Stimulated activated CD4-positive, alpha-beta T cell treated with anti-CD3 and anti-CD28 coated beads, Interleukin-1b, Interleukin-23, amount 100 ng/mL, for 24 hours (primary cell): ENCODE measurements at places on chromosomes 7 and 10.

GRCh38 chr7:30721211-30721610 is 30.7 kb upstream of the INMT start:
- no peak for DNase-seq

GRCh38 chr7:137151041-137151689 is 192.4 kb downstream of the PTN start:
- no peak for DNase-seq

GRCh38 chr7:41351091-41351490 is 351.8 kb downstream of the INHBA start:
- DNase-seq, result no peak

DNA sequence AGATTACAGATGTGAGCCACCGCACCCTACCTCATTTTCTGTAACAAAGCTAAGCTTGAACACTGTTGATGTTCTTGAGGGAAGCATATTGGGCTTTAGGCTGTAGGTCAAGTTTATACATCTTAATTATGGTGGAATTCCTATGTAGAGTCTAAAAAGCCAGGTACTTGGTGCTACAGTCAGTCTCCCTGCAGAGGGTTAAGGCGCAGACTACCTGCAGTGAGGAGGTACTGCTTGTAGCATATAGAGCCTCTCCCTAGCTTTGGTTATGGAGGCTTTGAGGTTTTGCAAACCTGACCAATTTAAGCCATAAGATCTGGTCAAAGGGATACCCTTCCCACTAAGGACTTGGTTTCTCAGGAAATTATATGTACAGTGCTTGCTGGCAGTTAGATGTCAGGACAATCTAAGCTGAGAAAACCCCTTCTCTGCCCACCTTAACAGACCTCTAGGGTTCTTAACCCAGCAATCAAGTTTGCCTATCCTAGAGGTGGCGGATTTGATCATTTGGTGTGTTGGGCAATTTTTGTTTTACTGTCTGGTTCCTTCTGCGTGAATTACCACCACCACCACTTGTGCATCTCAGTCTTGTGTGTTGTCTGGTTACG is 6.0 kb downstream of the PPIA start:
- DNase-seq, result no peak

DNA sequence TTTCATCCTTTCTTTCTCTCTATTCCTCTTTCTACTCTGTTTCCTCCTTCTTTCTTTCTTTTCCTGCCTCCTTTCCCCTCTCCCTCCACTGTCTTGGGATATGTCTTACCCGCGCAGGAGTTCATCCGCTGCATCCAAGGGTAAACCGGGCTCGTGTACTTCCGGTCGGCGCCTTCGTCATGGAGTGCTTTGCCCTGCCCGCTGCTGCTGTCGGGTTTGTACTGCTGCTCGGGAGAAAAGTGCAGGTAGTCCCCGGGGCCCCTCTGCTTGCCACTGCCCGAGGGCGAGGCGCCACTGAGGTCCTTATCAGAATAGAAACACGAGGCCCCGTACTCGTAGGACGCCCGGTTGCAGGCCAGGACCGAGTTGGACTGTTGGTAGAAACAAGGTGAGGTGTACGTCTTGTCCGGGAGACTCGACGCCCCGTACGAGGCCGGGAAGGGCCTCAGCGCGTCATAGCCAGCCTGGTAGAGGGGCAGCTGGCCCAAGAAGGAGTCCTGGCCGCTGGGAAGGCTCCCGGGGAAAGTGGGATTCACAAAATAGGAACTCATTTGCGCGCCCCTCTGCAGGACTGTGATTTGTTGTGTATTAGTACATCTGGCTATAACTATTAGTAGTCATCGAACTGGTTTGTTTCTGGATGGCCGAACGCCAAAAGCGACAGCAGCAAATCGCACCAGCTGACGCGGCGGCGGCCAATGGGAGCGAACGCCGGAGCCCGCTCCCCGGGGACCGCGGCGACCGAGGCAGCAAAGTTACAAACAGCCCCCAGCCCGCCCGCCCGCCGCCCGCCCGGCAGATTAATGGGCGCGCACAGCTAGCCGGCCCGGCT is at the start of gene HOXA6:
TSS of gene HOXA6 (minus strand) at position 576 of the 832 bp plus-strand sequence. CDS start at position 551, 25 bp downstream.
- no peak for DNase-seq
